ENCODE measurements at places on chromosomes 16 and 17.

GRCh38 chr16:4094127-4094773, 22.0 kb downstream of the ADCY9 start:
- DNase-seq = no peak

DNA sequence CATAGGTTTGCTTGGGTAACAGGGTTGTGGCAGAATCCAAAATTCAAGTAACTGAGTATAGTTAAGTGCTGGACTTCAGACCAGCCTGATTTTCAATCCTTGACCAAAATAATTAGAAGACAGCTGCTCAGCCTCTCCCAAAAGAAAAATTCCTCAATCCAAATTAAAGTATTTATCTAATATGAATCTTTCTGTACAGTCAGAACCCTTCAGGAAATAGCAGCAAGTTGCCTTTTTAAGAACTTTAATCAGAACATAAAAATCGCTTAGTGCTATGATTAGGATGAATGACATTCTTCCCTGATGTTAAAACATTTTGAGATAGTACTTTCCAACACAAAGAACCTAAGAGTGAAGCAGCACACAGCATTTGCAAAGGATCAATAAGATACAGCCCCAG, 50.2 kb downstream of the CFDP1 start:
- no peak for DNase-seq

GRCh38 chr17:9414471-9414870, 161.1 kb downstream of the STX8 start:
- DNase-seq = no peak

- no peak for DNase-seq
These were observed 111.4 kb upstream of the NACA2 start for GRCh38 chr17:61702450-61702849.

DNA sequence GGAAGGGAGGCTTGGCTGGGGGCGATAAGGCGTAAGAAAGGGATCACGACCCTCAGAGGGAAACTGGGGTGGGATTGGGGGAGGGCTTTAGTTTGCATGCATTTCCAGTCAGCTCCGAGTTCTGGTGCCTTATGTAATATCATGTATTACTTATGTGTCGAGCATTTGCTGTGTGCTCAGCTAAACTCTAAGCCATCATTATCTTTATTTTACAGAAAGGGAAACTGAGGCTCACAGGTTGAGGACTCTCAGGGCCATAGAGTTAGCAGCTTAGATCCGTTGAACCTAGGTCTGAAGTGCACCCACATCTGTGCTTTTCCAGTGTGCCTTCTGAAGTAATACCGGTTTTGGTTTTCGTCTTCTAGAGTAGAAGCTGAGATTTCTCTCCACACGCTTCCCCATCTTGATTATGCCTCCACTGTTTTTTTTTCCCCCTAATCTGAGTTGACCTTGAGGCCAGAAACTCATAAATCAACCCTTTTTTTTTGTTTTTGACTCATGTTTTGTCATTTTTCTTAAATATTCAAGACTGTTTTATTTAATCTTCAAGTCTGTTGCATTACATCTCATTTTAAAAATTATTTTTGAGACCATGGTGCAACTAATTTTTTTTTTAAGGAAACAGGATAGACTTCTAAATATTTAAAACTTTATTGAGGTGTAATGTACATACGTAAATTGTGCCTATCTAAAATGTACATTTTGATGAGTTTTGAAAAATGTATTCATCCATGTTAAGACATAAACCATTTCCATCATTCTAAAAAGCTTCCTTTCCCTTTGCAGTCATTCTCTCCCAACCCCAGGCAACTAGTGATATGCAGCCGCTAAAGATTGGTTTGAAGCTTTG, 741 bp downstream of the CYB5B start:
- no peak for DNase-seq

DNA sequence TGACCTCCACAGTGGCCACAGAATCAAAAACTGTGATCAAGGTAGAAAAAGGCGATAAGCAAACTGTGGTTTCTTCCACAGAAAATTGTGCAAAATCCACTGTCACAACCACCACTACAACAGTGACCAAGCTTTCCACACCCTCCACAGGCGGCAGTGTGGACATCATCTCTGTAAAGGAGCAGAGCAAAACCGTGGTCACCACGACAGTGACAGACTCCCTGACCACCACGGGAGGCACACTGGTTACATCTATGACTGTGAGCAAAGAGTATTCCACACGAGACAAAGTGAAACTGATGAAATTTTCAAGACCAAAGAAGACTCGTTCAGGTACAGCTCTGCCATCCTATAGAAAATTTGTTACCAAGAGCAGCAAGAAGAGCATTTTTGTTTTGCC, 83.6 kb downstream of the C17orf58 start:
- no peak for DNase-seq

- no peak for DNase-seq
These were observed 166.5 kb upstream of the PLCG2 start for GRCh38 chr16:81612351-81613163.

- DNase-seq = no peak
These were observed 16.3 kb downstream of the PIPOX start for GRCh38 chr17:29059281-29059680.

DNA sequence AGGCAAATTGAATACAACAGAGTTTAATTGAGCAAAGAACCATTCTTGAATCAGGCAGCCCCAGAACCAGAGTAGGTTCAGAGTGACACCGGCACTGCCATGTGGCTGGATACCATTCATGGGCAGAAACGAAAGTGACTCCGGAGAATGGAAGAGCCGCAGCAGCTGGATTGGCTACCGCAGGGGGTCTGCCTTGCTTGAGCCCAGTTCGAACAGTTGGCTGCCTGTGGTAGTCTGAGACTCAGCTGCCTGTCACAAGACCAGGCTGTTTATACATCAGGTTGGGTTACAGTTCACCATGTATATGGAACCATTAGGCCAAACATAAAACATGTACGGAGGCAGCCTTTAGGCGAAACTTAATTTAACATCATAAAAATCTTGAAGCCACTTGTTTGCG, 205.2 kb upstream of the CHMP6 start:
- DNase-seq = no peak

- no peak for DNase-seq
These were observed 27.9 kb upstream of the HSBP1 start for GRCh38 chr16:83779886-83780285.

DNA sequence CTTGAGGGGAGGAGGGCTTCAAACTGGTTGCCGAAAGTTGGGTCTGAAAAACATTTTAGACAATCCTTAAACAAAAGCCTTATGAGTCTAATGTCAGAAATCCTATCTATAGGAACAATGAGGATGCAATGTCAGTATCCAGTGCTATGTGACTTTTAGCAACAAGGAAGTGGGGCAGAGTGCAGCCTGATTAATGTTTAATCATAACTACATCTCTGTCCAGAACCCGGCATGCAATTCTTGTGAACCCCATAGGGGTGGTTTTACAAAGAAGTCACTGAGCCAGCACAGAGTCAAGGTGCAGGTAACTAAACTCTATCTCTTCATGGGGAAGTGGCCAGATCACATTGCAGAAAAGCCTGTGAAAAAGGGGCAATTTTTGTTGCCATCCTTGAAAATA, 267.5 kb downstream of the HS3ST4 start:
- DNase-seq = no peak

DNA sequence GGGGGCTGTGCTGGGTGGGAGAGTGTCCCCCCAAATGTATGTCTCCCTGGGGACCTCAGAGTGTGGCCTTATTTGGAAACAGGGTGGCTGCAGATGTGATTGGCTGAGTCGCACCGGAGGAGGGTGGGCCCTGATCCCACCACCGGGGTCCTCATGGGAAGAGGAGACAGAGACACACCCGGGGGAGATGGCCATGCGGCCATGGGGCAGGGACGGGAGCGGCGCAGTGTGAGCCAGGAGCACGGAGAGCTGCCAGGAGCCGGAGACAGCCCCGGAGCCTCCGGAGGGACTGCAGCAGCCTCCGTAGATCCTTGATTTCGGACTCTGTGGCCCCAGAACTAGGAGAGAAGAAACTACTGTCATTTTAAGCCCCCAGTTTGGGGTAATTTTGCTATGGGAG, 1.6 kb upstream of the CIBAR2 start:
- no peak for DNase-seq

- no peak for DNase-seq
These were observed 24.0 kb upstream of the GRIN2A start for GRCh38 chr16:10206215-10206614.

- DNase-seq = no peak
These were observed 41.7 kb downstream of the EFCAB5 start for GRCh38 chr17:29982991-29983653.

GRCh38 chr16:79821911-79822310, 221.4 kb upstream of the MAF start:
- no peak for DNase-seq

- DNase-seq = no peak
These were observed 151.9 kb upstream of the GSE1 start for GRCh38 chr16:85461022-85461813.

GRCh38 chr17:80940171-80941123, 51.2 kb upstream of the CHMP6 start:
- DNase-seq = no peak

- no peak for DNase-seq
These were observed 347.1 kb upstream of the CA10 start for GRCh38 chr17:52505601-52506000.

DNA sequence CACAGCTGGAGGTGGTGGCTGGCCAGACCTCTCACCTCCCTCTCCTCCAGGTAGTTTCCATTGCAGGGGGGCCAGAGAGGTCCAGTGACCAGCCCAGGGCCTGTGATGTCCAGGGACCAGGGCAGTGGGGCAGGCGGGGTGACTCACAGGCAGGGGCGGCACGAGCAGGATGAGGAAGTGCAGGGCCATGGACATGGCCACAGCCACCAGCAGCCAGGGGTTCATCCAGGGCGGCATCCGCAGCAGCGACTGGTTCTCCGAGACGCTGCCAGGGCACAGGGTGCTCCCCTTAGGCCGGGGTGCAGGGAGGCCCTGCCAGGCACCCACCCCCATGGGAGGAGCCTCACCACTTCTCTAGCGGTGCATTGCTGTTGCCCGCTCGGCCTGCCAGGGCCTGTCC, 12.9 kb upstream of the P2RX1 start:
- no peak for DNase-seq

DNA sequence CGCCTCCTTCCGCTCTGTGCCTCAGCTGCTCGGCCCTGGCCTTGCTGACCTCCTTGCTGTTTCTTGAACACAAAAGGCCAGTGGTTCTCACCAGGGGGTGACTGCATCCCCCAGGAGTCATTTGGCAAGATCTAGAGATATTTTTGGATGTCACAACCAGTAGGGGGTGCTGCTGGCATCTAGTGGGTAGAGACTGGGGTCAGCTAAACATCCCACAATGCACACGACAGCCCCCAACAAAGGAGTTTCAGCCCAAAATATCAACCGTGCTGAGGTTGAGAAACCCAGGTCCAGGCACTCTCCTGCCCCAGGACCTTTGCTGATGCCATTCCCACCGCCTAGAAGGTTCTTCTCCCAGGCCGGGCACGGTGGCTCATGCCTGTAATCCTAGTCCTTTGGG, 39.7 kb downstream of the ABCC6 start:
- no peak for DNase-seq

GRCh38 chr17:81440511-81441244, 45.4 kb downstream of the BAHCC1 start:
- DNase-seq = no peak

DNA sequence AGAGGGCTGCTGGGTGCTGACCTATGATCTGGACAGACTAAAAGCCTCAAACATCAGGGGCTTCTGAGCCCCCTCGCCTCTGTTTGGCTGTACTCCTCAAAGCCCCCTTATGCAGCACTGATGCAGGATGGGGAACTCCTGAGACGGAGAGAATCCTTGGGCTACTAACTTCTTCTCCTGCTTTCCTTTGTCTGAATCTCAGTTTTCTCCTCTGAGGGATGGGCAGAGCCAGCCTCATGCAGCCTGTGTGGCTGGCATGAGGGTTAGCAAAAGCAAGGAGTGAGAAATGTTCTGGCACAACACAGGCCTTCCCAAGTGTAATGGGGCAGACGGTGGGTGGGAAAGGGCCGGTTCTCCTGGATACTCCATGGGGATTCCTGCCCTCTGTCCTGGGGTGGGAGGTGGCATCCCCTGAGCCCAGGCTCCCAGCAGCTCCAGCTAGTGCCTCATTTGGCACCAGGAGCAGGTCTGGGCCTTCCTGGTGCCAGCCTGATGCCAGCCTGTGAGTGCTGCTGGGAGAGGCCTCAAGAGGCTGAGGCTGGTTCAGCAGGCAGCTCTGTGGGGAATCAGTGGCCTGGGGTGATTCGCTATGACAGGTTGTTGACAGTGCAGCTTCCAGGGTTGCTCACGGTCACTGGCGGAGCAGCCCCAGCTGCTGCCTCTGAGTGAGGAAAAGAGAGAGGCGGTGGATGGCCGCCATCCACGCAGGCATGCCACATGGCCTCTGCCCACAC, 4.0 kb upstream of the BRD7 start:
- no peak for DNase-seq

DNA sequence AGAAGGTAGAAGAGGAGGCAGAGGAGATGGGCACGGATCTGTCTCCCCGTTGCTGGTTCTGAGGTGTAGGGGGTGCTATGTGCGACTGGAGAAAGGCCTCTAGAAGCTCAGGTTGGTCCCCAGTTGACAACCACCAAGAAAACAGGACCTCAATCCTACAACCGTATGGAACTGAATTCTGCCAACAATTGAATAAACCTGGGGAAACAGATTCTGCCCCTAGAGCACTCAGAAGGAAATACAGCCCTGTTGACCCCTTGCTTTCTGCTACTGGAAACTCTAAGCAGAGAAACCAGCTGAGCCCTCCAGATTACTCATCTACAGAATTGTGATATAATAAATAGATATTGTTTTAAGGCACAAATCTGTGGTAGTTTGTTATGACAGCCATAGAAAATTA, 313.0 kb upstream of the GOT2 start:
- DNase-seq = no peak

DNA sequence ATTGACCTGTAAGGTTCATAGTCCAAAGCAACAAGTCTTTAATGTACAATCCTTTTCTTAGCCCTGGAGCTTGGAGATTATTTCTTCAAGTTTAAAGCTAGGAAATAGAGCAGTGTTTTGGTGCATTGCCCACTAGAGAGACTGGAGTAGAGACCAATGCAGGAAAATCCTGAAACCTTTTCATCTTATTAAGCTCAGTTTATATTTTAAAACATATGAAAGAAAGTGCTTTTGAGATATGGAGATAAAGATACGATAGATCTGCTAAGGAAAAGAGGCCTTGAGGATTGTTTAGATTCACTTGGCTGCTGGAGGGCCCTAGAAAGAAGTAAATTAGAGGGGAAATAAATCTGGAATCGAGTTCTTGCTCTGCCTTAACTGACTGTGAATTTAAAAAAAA, 212.0 kb downstream of the GRIN2A start:
- no peak for DNase-seq

GRCh38 chr17:33949100-33949499, 306.0 kb upstream of the CCL2 start:
- DNase-seq = no peak

All from T-helper 2 cell (primary cell).